GDM1 (cell line): ENCODE measurements at places on chromosomes 3 and 15.

GRCh38 chr15:32904448-32904847 lies 186.6 kb downstream of the GREM1 start:
- DNase-seq: no peak

DNA sequence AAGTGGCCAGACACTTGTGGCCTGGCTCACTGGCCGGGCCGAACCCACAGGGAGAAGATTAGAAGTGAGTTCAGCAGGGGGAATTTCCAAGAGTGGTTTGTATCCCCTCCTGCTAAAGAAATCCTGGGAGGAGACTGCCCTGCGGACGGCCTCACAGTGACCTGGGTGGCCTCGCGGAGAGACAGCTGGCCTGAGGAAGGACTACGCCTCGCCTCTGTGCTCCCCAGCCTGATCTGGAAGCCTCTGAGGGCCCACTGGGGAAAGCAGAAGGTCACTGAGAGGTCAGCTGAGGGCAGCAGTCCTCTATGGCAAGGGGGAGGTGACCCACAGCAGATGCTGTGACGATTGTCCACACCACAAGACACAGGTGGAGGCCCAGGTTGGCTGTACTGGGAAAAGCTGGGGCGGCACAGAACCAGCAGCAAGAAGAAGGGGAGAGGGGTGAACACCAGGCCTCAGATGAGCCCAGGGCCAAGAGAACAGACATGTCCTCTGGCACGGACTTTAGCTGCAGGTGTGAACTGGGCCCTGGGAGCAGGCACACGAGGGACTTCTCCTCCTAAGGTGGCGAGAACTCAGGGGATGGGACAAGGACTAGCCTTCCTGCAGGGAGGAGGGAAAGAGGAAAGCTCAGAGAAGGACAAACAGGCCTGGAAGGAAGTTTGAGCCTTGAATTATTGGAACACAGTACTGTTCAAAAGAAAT lies 37.2 kb upstream of the DLG1 start:
- no peak for DNase-seq

DNA sequence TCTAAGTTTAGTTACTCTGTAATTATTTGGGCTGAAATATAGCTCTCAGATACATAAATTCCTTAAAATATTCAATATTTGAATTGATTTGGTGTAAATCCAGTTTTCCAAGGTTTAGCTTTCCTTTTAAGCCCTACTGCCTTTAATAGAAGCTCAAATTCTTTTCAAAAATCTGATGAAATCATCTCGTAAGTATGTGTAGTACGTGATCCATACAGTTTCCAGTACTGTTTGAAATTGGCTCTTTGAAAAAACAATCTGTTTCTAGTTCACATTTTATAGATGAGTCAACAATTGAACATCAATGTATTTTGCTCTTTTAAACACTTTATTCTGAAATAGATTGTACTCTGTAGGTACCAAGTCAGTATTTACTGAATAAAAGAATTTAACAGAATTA lies 84.2 kb downstream of the LRRC49 start:
- DNase-seq: no peak

- DNase-seq: no peak
Observed at GRCh38 chr15:57550640-57551039, 41.1 kb upstream of the MYZAP start.

DNA sequence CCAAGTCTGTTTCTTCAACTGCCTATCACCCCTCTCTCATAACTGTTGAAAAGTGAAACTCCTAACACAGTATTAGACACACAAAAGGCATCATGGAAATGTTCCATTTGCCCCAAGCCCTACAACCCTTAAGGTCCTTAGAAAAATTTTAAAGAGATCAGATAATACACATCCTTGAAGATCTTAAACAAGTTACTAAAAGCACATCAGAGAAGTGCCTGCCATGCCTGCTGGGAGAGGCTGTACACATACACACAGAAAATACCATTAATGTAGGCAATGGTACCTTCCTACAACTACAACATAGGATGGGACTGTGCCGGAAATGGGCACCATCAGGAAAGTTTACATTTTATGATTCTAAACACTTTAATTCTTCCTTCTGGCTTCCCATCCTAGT lies 3.3 kb downstream of the ADAM10 start:
- no peak for DNase-seq

DNA sequence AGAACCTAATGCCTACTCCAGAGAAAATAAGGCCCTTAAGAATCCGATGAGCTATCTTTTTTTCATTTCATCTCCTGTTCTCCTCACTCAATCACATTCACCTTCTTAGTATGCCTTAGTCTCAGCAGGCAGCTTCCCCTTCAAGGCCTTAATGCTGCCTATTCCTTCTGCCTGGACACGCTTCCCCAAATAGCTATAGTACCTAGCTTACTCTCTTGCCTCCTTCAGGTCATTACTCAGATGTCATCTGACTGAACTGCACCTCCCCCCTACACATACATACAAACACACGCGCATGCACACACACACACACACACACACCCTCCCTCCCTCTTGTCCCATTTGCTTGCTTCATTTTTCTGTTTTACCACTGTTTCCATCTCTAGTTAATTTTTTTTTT lies 191.5 kb upstream of the MLF1 start:
- no peak for DNase-seq

GRCh38 chr3:52036222-52036694 lies 20.1 kb downstream of the DUSP7 start:
- no peak for DNase-seq

GRCh38 chr3:52182691-52183090 lies 15.3 kb upstream of the ALAS1 start:
- DNase-seq: no peak

- DNase-seq: no peak
Observed at GRCh38 chr3:177657243-177657642, 460.0 kb upstream of the TBL1XR1 start.

DNA sequence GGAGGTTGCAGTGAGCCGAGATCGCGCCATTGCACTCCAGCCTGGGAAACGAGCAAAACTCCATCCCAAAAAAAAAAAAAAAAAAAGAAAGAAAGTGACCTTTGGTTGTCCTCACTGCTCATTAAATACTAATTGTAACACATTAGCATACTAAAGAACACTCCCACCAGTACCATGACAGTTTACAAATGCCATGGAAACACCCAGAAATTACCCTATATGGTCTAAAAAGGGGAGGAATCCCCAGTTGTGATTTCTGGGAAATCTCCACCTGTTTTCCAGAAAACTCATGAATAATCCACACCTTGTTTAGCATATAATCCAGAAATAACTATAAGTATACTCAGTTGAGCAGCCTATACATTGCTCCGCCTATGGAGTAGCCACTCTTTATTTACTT lies 23.5 kb upstream of the INO80 start:
- no peak for DNase-seq

- DNase-seq: no peak
Observed at GRCh38 chr3:127286571-127287140, 1.2 kb downstream of the PRR20G start.

DNA sequence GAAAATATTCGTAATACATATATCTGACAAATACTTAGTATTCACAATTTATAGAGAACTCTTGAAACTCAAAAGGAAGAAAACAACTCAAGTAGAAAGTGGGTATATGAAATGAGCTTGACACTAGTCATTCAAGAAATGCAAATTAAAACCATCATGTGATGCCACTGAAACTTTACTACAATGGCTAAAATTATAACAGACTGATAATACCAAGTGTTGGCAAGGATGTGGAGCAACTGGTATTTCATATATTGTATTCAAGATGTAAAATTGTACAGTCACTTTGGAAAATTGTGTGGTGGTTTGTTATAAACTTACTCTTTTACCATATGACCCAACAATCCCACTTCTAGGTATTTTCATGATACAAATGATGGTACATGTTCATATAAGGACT lies 68.7 kb upstream of the AGTR1 start:
- no peak for DNase-seq

DNA sequence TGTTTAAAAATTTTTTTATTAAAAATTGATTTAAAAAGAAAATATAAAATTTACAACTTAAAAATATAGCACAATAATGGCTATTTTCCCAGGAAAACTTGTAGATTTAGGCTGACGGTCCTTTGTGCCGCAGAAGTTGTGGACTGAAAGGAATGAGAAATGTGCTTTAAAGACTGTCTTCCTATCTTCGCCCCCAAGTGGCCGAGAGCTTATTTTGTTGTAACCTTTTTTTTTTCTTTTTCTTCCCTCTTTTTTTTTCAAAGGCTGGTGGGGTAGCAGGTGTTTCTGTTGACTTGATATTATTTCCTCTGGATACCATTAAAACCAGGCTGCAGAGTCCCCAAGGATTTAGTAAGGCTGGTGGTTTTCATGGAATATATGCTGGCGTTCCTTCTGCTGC lies 15.5 kb downstream of the SLC25A26 start:
- no peak for DNase-seq

DNA sequence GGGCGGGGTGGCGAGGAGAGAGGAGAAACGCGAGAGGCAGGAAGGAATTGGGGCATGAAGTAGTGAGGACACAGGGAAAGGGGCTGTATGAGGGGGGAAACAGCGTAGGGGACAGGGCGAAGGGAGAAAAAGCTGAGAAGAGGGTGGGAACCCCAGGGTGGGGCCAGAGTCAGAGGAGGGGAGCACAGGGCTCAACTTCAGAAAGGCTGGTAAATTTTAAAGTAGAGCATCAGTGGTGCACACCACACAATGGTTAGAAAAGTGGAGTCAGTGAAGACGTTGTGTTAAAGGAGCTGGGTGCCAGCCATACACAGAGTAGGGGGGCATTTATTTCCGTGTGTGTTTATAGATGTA lies 3.0 kb upstream of the RPP25 start:
- no peak for DNase-seq
